CD4-positive, alpha-beta memory T cell (primary cell): ENCODE measurements at places on chromosomes 11 and 22. TPM values are rescaled to one million over a fixed set of nuclear protein-coding genes. Genes with fewer than 3 reads are reported as not detected.

- no peaks in the 10 kb centered on the region for H3K4me1 ChIP-seq
- no peak overlapping the region for H3K27ac ChIP-seq
- no peak overlapping the region for H3K4me3 ChIP-seq
- no peaks in the 10 kb centered on the region for H3K36me3 ChIP-seq
- DNase-seq: no peak
- no peaks in the 10 kb centered on the region for H3K27me3 ChIP-seq
These were observed 79.3 kb downstream of the DSCAML1 start for GRCh38 chr11:117717485-117718314.

- H3K36me3 ChIP-seq: no peaks in the 10 kb centered on the region
- no peak for DNase-seq
- no peaks in the 10 kb centered on the region for H3K27me3 ChIP-seq
- H3K4me3 ChIP-seq: no peak overlapping the region
- H3K4me1 ChIP-seq: no peaks in the 10 kb centered on the region
- no peak overlapping the region for H3K27ac ChIP-seq
These were observed 900.3 kb downstream of the OPCML start for GRCh38 chr11:132631989-132632388.

DNA sequence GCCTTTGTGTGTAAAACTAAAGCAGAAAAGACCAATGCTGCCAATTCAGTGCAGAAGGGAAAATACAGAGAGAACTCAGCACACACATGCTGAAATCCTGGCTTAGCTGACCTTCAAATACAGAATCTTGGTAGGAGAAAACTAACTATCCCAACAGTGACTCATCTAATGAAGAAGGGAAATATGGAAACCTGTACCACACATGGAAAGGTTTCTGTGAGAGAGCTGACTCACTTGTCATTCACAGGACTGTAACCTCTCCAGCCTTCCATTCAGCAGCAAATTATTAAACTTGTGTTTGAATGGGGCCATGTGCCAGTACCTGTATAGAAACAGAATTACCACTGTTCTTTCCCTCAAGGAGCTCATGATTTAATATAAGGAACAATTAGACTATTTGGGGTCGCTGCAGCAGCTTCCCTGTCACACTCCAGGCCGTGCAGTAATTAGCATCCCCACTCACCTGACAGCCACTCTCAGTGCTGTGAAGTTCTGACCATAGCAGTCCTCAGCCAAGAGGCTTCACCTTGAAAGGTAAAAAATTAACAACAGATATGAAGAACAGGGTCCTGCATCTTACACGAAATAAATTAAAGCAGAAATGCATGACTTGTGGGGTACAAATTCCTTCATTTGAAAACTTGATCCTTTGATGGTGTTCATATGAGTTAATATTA lies 53.9 kb downstream of the MSANTD4 start:
- no peak overlapping the region for H3K4me3 ChIP-seq
- H3K4me1 ChIP-seq: no peaks in the 10 kb centered on the region
- H3K36me3 ChIP-seq: no peaks in the 10 kb centered on the region
- DNase-seq: no peak
- no peak overlapping the region for H3K27ac ChIP-seq
- H3K27me3 ChIP-seq: no peaks in the 10 kb centered on the region

GRCh38 chr11:11391169-11391568 lies 38.1 kb upstream of the CSNK2A3 start:
- H3K36me3 ChIP-seq: no peaks in the 10 kb centered on the region
- no peaks in the 10 kb centered on the region for H3K27me3 ChIP-seq
- no peak for DNase-seq

Gene KRTAP5-9
- not detected for total RNA-seq

DNA sequence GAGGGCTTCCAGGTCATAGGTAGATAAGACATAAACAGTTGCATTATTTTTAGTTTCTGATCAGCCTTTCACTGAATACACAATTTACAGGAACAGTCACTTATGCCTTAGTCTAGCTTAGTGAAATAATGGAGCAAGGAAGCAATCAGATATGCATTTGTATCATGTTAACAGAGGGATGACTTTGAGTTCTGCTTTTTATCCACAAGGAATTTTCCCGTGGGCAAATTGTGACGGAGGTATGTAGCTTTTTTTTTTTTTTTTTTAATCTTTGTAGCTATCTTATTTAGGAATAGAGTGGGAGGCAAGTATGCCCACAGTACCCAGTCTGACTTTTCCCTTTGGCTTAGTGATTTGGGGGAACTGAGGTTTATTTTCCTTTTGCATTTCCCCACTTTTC lies 3.4 kb upstream of the NLRP10 start:
- DNase-seq: no peak
- H3K27ac ChIP-seq: no peak overlapping the region
- H3K4me1 ChIP-seq: no peaks in the 10 kb centered on the region
- no peaks in the 10 kb centered on the region for H3K27me3 ChIP-seq
- no peaks in the 10 kb centered on the region for H3K36me3 ChIP-seq

Gene TH
- total RNA-seq: not detected

Gene NPAS4
- total RNA-seq: not detected

DNA sequence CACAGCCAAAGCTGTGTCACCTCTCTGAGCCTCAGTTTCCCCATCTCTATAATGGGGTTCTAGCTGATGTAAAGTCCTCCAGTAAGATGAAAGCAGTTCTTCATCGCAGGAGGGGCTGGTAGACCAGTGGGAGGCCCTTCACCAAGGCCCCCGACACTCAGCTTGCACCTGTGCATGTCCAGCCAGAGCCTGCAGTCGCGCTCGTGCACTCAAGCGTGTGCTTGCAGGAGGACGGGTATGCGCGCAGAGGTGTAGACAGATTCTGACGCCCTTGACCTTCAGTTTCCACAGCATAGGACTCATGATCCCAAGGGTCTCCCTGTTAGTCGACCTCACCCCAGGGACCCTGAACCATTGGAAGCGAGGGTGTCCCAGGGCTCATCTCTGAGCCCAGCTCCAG lies 633.7 kb downstream of the TBC1D22A start:
- no peak overlapping the region for H3K4me3 ChIP-seq
- no peak overlapping the region for H3K27ac ChIP-seq
- DNase-seq: no peak

DNA sequence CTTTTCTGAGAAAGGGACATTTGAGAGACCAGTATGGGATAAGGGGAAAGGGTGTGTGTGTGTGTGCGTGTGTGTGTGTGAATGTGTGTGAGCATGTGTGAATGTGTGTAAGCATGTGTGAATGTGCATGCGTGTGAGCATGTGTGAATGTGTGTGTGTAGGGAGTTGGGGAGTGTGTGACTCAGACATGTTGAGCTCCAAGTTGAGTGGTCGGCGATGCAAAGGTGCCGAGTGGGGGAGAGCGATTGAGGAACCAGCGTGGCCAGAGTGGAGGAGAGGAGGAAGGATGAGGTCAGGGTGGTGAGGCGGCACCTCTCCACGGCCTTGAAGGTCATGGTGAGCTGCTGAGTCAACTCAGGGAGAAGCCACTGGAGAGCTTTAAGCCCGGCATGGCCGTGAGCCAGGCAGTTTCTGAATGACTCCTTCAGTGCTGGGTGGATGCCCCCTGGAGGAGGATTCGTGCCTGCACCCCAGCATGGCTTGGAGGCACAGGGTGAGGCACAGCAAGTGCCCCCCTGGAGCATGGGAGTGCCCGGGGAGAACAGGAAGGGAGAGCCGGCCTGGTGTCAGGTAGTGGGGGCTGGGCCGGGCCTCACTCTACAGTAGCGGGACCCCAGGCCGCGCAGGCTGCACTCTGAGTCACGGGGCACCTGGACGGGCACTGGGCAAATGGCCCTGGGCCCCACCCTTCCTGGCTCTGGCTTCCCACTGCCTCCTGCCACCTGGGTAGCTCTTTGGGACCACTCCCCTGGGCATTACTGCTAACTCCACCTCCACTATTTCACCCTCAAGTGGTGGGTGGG lies 8.2 kb upstream of the CCDC88B start:
- H3K36me3 ChIP-seq: no peaks in the 10 kb centered on the region
- H3K27me3 ChIP-seq: no peaks in the 10 kb centered on the region
- H3K27ac ChIP-seq: no peak overlapping the region
- peak; percentile 73 for DNase-seq
- no peak overlapping the region for H3K4me3 ChIP-seq

- no peak overlapping the region for H3K4me3 ChIP-seq
- H3K27ac ChIP-seq: no peak overlapping the region
- no peaks in the 10 kb centered on the region for H3K36me3 ChIP-seq
- H3K27me3 ChIP-seq: no peaks in the 10 kb centered on the region
- H3K4me1 ChIP-seq: no peaks in the 10 kb centered on the region
These were observed 21.9 kb downstream of the HTR3B start for GRCh38 chr11:113926273-113927197.

Gene CADM1
- 3.8 TPM for total RNA-seq

DNA sequence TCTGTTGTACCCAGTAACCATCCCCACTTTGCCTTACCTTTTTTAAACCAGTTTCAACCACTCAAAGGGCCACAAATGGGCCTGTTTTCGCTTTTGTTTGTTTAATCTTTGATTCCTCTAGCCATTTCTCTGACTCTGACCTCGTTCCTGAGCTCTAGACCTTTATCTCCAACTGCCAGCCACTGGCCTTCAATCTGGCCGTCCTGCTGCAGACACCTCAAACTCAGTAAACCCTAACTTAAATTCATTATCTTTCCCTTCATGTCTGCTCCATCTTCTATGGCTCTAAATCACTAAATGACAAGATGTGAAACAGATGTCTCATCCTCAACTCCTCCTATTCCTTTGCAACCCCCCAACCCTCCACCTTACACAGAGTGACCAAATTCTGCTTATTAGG lies 1.3 kb upstream of the GDPD4 start:
- no peaks in the 10 kb centered on the region for H3K27me3 ChIP-seq
- DNase-seq: no peak
- no peaks in the 10 kb centered on the region for H3K4me1 ChIP-seq
- H3K27ac ChIP-seq: no peak overlapping the region
- no peak overlapping the region for H3K4me3 ChIP-seq
- H3K36me3 ChIP-seq: no peaks in the 10 kb centered on the region

- no peaks in the 10 kb centered on the region for H3K27me3 ChIP-seq
- no peak overlapping the region for H3K4me3 ChIP-seq
- H3K4me1 ChIP-seq: no peaks in the 10 kb centered on the region
- H3K27ac ChIP-seq: no peak overlapping the region
- H3K36me3 ChIP-seq: no peaks in the 10 kb centered on the region
- DNase-seq: no peak
These were observed 55.1 kb downstream of the OPCML start for GRCh38 chr11:133477251-133477625.
